PC-9 (cell line): ENCODE measurements at places on chromosomes 1 and 21. TPM values are rescaled to one million over a fixed set of nuclear protein-coding genes. Genes with fewer than 3 reads are reported as not detected.
A peak's percentile ranks its signal among the peaks of the same experiment; 100 is the strongest.

The TRNP1 gene
- total RNA-seq = 7.4 and 7.9 TPM in 2 replicates

The KLHDC8A gene
- not detected in 2 replicates for total RNA-seq

The DPH2 gene
- total RNA-seq = 32.8 and 37.8 TPM in 2 replicates

The RAB42 gene
- total RNA-seq = 7.6 and 13.2 TPM in 2 replicates

DNA sequence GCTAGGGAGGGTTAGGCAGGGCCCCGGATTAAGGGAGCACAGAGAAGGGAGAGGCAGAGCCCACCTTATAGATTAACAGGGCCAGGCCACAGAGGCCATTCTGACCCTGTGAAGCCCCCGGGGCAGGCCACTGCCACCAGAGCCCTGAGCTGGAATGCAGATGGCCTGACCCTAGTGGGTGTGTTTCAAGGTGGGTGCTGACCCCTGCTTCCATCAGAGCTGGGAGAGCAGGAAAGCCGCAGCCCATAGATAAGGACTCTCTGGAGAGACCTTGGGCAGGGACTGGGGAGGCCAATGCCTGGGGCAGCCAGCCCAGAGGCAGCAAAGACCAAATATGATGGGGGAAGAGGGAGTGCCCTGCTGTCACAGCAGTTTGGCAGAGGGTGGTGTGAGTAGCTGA, 35.9 kb downstream of the NCMAP start:
- H3K4me1 ChIP-seq = 0 out of 2 replicates have a peak, but pooled peaks cover 6% of the 10 kb centered on the region
- H3K27ac ChIP-seq = no peak overlapping the region
- H3K4me3 ChIP-seq = no peak overlapping the region
- H3K27me3 ChIP-seq = no peaks in the 10 kb centered on the region
- H3K36me3 ChIP-seq = no peaks in the 10 kb centered on the region

DNA sequence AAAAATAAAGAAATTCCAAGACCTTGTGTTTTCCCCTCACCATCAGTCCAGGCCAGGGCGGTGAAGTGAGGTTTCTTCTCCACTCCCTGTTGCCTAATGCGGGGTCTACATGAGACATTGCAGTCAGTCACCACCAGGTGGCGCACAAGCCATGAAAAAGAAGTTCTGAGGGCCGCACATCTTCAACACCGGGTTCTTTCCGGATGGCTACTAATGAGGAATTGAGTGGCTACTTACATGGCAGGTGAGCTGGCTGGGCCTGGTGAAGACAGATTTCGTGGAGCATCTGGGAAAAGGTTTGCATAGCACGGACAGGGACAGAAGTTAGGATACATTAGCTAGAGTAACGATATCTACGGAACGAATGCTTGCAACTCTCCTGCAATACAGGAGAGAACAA, 15.8 kb upstream of the S100A11 start:
- H3K27ac ChIP-seq = no peak overlapping the region
- peaks cover 34% of the 10 kb centered on the region for H3K4me1 ChIP-seq
- H3K4me3 ChIP-seq = no peak overlapping the region
- peak; percentile 79 for DNase-seq

DNA sequence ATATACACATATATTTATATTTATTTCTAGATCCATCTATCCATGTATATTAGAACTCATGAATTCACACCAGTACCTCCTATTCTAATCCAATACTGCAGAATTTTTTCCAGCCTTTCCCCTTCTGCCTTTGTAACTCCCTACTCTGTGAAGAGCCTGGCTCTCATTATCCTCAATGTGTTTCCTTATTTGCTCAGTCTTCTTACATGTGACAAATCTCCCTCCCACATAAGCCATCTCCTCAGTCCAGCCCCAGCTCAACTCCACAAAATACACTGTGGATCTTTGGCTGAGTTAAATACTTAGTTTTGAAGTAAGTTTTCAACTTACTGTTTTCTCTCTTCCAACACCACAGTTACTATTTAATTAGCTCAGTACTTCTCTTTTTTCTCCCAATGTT, 45.7 kb downstream of the ATP5PO start:
- no peak overlapping the region for H3K27ac ChIP-seq
- DNase-seq = no peak
- H3K36me3 ChIP-seq = no peaks in the 10 kb centered on the region
- H3K4me1 ChIP-seq = no peaks in the 10 kb centered on the region
- no peak overlapping the region for H3K4me3 ChIP-seq
- H3K27me3 ChIP-seq = no peaks in the 10 kb centered on the region

DNA sequence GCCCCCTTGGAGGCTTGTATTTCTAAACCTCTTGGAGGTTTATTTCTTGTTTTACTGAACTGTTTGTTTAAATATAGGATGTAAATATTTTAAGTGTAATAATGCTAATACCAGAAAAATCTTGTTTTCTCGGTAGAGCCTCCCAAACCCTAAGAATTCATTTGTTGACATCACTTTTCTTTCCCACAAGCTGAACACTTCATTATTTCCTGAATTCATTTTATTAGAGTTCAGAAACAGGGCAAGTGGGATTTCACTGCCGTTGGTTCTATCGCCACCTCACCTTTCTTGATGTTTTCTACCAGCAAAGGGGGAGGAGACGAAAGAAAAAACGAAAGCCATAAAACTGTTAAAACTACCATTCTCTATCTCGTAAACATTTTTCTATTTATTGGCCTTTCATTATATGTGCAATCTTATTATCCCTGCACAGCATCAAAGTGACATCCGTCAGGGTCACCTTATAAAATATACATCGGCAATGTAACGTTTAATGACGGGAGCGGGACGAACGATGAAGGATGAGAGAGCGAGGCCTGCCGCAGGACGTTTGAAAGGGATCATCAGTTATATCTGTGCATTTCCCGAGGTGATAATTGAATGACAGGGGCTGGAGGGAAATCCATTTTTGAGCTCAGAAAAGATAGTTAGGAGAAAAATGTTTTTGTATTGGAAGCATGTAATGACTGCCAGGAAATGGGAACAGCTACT, 59.5 kb downstream of the SLC45A1 start:
- H3K4me1 ChIP-seq = no peaks in the 10 kb centered on the region
- no peak overlapping the region for H3K4me3 ChIP-seq
- H3K27ac ChIP-seq = no peak overlapping the region
- DNase-seq = no peak
- H3K36me3 ChIP-seq = no peaks in the 10 kb centered on the region

GRCh38 chr1:26239936-26240335, 5.9 kb downstream of the CEP85 start:
- no peak for DNase-seq
- peaks cover 26% of the 10 kb centered on the region for H3K4me1 ChIP-seq
- peaks cover 20% of the 10 kb centered on the region for H3K36me3 ChIP-seq
- no peak overlapping the region for H3K4me3 ChIP-seq

DNA sequence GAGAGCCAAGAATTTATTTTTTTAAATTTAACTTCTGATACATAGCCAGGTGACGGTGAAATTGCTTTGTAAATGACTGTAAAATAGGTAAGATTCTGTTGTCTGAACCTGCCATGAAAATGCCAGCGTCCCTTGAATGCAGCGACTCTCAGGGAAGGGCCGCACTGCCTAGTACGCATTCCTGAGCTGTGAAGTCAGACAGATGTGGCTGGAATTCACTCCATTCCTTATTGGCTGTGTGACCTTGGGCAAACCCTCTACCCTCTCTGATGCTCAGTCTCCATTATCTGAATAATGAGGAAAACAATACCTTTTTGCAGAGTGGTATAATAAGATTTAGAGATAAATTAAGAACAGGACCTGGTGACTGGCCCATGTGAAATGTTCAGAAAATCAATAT, 167.1 kb upstream of the DAB1 start:
- no peak overlapping the region for H3K27ac ChIP-seq
- no peaks in the 10 kb centered on the region for H3K27me3 ChIP-seq
- no peaks in the 10 kb centered on the region for H3K4me1 ChIP-seq
- no peak overlapping the region for H3K4me3 ChIP-seq

- H3K4me3 ChIP-seq = no peak overlapping the region
- no peaks in the 10 kb centered on the region for H3K27me3 ChIP-seq
- H3K27ac ChIP-seq = no peak overlapping the region
- no peaks in the 10 kb centered on the region for H3K4me1 ChIP-seq
- DNase-seq = no peak
Measured at GRCh38 chr1:17089506-17089905, 29.7 kb downstream of the PADI2 start.

- H3K36me3 ChIP-seq = no peaks in the 10 kb centered on the region
- no peak overlapping the region for H3K4me3 ChIP-seq
- H3K27me3 ChIP-seq = no peaks in the 10 kb centered on the region
- no peaks in the 10 kb centered on the region for H3K4me1 ChIP-seq
- DNase-seq = no peak
- H3K27ac ChIP-seq = no peak overlapping the region
Measured at GRCh38 chr1:165060285-165060793, 296.2 kb downstream of the LMX1A start.

DNA sequence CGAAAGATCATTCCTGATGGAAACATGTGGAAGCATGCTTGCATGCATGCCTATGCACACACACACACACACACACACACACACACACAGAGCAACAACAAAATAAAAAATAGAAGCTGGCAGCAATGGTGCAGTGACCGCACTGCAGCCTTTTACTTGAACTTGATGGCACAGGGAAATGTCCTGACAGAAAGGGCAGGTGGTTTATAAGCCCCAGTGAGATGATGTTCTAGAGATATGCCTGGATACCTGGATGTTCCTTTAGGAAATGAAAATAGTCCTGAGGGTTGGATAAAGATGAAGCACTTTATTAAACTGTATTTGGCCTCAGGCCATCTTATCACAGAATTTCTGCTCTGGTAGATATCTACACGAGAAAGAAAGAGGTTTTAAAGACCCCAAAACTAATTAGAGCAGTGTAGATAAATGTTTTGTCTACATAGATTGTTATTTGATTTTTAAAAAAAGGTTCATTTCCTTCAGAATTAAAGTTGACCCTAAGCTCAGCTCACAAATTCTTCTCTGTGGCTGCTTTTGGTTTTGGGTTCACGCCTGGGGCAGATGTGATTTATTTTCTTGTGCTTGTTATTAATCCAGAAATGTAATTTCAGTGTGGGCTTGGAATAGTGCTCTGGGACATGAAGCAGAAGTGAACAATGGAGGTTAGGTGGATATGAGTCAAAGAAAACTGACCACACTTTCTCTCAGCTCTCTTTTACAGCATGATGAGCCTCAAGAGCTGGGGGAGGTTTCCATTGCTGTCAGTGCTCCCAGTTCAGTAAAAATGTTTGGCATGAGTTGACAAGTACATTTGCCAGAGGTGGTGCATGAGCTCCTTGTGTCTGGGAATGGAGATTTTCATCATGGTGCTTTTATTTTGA, 22.9 kb downstream of the ADAM30 start:
- DNase-seq = no peak
- no peaks in the 10 kb centered on the region for H3K27me3 ChIP-seq
- no peaks in the 10 kb centered on the region for H3K36me3 ChIP-seq
- H3K4me3 ChIP-seq = no peak overlapping the region
- H3K4me1 ChIP-seq = no peaks in the 10 kb centered on the region
- no peak overlapping the region for H3K27ac ChIP-seq

- no peak for DNase-seq
- no peaks in the 10 kb centered on the region for H3K27me3 ChIP-seq
- no peaks in the 10 kb centered on the region for H3K4me1 ChIP-seq
- no peak overlapping the region for H3K27ac ChIP-seq
Measured at GRCh38 chr1:11285883-11286734, 13.1 kb downstream of the UBIAD1 start.

DNA sequence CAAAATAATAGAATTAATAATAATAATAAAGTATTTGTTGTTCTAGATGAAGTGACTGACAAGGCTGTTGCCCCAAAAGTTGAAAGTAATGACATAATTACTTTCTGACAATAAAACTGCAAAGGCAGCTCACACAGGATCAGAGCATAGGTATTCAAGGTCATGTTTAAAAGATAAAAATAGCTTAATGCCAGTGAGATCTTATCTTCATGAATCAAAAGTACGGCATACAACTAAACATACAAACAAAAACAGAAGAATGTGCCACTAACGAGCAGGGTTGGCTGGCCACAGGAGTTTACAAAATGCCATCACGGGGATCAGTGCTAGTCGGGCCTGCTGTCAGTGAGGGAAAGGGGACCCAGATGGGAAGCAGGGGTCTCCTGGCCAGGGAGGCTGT, 22.4 kb upstream of the TMPRSS2 start:
- no peak overlapping the region for H3K27ac ChIP-seq
- no peaks in the 10 kb centered on the region for H3K27me3 ChIP-seq
- H3K4me3 ChIP-seq = no peak overlapping the region
- peak; percentile 73 for DNase-seq

GRCh38 chr1:2299131-2299627, 71.1 kb downstream of the SKI start:
- DNase-seq = no peak
- no peaks in the 10 kb centered on the region for H3K4me1 ChIP-seq
- H3K4me3 ChIP-seq = no peak overlapping the region

DNA sequence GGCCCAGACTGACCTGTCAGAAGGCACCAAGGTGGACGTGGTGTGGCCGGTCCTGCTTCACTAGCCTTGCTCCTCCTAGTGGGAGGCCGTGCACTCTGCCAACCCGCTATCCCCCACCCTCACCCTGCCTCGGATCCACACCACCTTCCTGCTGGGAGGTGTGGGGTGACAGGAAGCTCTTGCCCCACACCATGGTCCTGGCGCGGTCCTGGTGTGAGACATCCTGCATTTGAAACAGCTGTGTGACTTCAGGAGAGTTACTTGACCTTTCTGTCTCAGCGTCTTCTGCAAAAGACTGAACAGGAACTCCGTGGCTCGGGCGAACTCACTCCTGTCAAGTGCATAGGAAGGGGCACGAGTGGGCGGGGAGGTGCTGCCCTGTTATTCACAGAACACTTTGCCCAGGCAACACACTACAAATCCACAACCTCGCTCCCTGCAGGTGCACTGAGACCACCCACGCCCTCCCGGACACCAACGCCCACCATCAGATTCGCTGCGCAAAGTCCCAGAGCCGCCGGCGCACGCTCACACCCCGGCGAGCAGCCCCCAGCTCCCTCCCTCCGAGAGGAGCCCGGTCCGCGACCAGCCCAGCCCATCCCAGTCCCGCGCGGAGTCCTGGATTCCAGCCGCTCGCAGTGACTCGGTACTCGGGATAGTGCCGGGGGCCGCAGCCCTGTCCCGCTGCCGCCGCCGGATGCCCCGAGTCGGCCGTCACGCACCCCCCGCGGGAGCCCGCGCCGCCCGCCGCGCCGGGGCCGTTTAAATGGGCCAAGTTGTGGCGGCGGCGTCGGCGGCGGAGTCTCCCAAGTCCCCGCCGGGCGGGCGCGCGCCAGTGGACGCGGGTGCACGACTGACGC, at the start of gene SAMD11:
Gene SAMD11 (plus strand): TSS at position 793 of the 860 bp plus-strand sequence. CDS start 509 bp downstream, outside the sequence.
- H3K27me3 ChIP-seq = peaks cover 42% of the 10 kb centered on the region
- DNase-seq = peak; percentile 61
- H3K4me1 ChIP-seq = peaks cover 19% of the 10 kb centered on the region
- H3K27ac ChIP-seq = no peak within 1 kb of the TSS
- H3K36me3 ChIP-seq = no peaks in the 10 kb centered on the region

- no peak overlapping the region for H3K27ac ChIP-seq
- no peak for DNase-seq
- H3K4me1 ChIP-seq = peaks cover 20% of the 10 kb centered on the region
- no peaks in the 10 kb centered on the region for H3K36me3 ChIP-seq
- H3K27me3 ChIP-seq = no peaks in the 10 kb centered on the region
- no peak overlapping the region for H3K4me3 ChIP-seq
Measured at GRCh38 chr1:41811051-41811795, 107.5 kb downstream of the HIVEP3 start.

DNA sequence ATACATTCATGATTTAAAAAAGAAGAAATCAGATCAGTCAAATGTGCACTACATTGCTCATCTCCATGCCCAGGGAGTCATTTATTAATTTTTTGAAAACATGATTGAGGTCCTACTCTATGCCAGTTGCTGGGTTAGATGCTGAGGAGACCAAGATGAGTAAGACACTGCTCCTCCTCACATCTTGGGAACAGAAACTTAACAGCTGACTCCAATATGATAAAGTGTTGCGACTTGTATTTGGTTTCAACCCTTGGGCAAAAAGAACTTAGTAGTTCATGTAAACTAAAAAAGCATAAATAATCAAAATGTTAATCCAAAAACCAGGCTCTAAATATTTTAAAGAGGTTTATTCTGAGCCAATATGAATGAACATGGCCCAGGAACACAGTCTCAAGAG, 56.9 kb downstream of the OPTC start:
- DNase-seq = no peak
- no peak overlapping the region for H3K27ac ChIP-seq
- H3K4me1 ChIP-seq = peaks cover 83% of the 10 kb centered on the region
- H3K36me3 ChIP-seq = no peaks in the 10 kb centered on the region
